ENCODE measurements at places on chromosomes 11 and 22.

- H3K4me1 ChIP-seq, result peaks cover 17% of the 10 kb centered on the region
- H3K36me3 ChIP-seq, result no peaks in the 10 kb centered on the region
- H3K27me3 ChIP-seq, result no peaks in the 10 kb centered on the region
- no peak overlapping the region for H3K27ac ChIP-seq
- H3K4me3 ChIP-seq, result no peak overlapping the region
Observed at GRCh38 chr11:79082907-79083306, 357.9 kb downstream of the TENM4 start.

GRCh38 chr11:521177-521688, 14.1 kb downstream of the HRAS start:
- no peak overlapping the region for H3K4me3 ChIP-seq
- DNase-seq, result no peak
- 0 out of 2 replicates have a peak, but pooled peaks cover 1% of the 10 kb centered on the region for H3K36me3 ChIP-seq

- H3K4me3 ChIP-seq, result no peak overlapping the region
- no peak overlapping the region for H3K27ac ChIP-seq
- H3K36me3 ChIP-seq, result no peaks in the 10 kb centered on the region
Observed at GRCh38 chr22:18980829-18981228, 44.7 kb upstream of the PRODH start.

DNA sequence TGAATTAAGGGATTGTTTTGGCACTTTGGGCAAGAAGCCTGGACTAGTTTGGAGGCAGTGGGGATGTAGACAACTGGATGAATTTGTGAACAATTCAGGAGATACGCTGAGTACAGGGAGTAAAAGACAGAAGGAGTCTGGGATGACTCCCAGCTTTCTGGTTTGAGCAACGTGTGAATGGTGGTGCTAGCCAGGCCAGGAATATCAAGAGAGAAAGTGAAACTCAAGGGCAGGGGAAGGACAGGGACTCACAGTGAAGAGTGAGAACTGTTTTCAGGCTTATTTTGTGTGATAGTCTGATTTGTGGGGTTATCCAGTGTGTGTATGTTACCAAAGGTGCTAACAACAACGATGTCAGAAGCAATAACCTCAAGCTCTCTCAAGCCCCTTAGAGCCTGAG, 15.9 kb downstream of the CHRM1 start:
- DNase-seq, result no peak
- H3K4me3 ChIP-seq, result no peak overlapping the region
- no peaks in the 10 kb centered on the region for H3K36me3 ChIP-seq
- H3K27ac ChIP-seq, result no peak overlapping the region
- H3K27me3 ChIP-seq, result peaks cover 7% of the 10 kb centered on the region

- H3K4me3 ChIP-seq, result no peak overlapping the region
- H3K36me3 ChIP-seq, result no peaks in the 10 kb centered on the region
- DNase-seq, result no peak
- peaks cover 4% of the 10 kb centered on the region for H3K4me1 ChIP-seq
- no peak overlapping the region for H3K27ac ChIP-seq
Observed at GRCh38 chr11:69501891-69502860, 20.7 kb downstream of the LINC01488 start.

DNA sequence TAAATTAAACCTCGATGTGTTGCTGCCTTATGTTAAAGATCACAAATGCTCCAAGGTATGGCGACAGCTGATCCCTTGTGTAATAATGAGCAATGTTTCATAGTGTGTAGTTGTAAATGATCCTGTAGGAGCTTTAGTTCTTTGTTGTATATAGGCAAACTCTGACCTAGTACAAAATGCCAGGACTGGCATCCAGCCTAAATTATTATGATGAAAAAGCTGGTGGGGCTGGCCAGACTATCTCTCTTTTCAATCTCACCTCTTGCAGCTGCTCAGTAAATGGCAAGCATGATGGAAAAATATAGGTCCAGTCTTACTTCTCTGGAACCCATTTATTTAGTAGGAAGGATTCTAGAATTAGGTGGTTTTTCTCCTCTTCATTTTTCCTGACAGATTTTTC, 345.1 kb upstream of the C11orf87 start:
- H3K4me1 ChIP-seq, result no peaks in the 10 kb centered on the region
- no peak overlapping the region for H3K27ac ChIP-seq
- peaks cover 15% of the 10 kb centered on the region for H3K27me3 ChIP-seq
- no peak overlapping the region for H3K4me3 ChIP-seq
- H3K36me3 ChIP-seq, result no peaks in the 10 kb centered on the region

- H3K4me1 ChIP-seq, result peaks cover 28% of the 10 kb centered on the region
- no peak overlapping the region for H3K27ac ChIP-seq
- H3K27me3 ChIP-seq, result no peaks in the 10 kb centered on the region
- H3K36me3 ChIP-seq, result no peaks in the 10 kb centered on the region
- DNase-seq, result peak; percentile 62
Observed at GRCh38 chr11:72769680-72770079, 17.5 kb upstream of the ARAP1 start.

Measured in IMR-90 (cell line).